ENCODE measurements at places on chromosomes 2 and 18.

GRCh38 chr18:13541621-13542519 is 184.5 kb downstream of the FAM210A start:
- no peak for DNase-seq

DNA sequence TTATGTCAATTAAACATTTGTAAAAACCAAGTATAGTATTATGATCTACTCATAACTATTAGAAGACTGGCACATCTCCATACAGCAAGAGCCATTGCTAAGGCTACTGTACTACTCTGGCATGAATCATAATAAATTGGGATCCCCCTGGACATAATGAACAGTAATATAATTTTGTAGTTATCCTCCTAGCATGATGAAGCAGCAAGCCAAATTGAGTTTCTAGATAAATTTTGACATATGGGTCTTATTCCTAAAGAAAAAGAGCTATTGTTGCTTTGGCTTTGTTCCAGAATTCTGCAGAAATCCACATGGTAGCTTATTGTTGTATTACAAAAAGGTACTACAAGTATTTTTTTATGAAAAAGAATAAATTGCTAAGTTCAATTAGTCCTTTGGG is 204.3 kb downstream of the CAMKMT start:
- no peak for DNase-seq

- DNase-seq, result no peak
Observed at GRCh38 chr2:182165202-182165601, 179.5 kb downstream of the PPP1R1C start.

GRCh38 chr2:195106681-195107380 is 550.2 kb upstream of the SLC39A10 start:
- no peak for DNase-seq

DNA sequence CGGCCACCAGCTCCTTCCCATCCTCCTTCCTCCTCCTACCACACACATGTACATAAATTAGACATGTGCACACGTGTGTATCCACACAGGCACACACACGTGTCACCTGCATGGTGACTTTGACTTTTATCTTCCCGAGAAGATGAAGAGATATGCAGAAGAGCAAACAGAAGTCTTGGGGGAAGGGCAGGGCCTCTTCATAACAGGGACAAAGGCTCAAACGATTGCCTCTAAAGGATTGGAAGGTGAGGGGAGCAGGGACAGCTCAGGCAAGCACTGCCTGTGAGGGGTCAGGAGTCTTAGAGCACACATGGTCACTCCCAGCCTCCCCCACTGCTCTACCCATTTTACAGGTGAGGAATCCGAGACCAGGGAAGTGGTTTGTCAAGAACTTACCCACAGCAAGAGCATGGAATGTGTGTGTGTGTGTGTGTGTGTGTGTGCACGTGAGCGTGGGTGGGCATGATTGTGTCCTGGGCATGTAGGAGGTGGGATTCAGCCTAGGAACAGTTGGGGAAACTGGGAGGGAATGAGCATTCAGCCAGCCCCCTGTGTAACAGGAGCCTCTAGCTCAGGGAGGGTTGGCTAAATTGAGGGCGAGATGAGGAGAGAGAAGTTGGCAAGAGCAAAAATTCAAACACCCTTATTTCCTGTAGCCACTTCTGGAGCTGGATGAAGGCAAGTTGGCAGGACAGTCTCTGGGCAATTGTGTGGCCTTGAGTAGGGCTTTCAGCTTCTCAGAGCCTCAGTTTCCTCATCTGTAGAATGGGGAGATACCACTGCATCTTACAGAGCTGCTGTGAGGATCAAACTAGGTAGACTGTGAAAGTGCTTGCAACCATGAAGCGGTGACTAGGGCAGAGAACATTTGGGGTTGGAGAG is 24.2 kb downstream of the CIB4 start:
- no peak for DNase-seq

GRCh38 chr2:33160191-33160590 is 213.4 kb downstream of the LTBP1 start:
- DNase-seq, result no peak

DNA sequence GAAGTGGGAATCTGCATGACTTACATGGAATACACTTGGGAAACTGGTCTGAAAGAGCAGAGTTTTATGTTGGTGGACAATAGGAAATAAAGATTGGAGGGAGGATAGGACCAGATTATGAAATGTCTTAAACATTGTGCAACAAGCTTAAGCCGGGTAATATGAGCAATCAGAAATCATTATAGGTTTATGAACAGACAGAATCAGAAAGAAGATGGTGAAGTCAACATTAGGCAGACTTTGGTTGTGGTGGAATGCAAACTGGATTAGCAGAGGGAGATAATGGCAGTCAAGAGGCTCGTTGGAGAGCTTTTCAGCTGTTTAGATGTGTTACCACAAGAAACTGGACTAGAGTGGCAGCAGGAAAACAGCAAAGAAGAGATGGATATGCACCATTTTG is 43.5 kb downstream of the CRIM1 start:
- no peak for DNase-seq

DNA sequence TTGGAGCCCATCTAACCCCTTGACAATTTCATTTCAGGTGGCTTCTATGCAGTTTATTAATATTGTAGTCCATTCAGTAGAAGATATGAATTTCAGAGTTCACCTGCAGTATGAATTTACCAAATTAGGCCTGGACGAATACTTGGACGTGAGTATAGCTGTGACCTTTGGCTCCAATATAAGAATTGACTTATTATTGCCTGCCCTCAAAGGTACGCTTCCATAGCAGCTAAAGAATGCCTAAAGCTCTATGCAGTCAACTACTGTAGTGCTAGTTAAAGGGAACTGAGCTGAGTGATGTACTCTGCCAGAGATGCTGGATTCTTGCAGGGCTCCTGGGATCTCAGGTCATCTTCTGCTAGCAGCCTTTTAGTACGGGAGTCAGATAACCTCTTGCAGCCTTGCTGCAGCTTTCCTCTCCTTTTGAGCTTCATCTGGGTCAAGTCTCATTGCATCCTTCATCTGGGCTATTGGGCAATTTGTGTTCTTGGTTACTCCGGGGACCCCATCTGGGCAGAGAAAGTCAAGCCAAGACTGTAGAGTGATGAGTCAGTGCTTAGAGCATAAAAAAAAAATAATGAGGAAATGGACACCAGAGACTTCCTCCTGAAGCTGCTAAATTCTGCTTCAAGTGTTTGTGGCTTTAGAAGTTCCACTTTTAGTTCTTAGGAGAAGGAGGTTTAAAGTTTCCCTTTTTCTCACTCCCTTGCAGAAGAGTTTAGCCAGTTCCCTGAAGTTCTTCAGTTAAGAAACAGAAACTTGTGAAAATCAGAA is 105.6 kb downstream of the PRPF40A start:
- DNase-seq, result no peak

GRCh38 chr18:36811955-36812354 is 16.8 kb downstream of the TPGS2 start:
- DNase-seq, result no peak

DNA sequence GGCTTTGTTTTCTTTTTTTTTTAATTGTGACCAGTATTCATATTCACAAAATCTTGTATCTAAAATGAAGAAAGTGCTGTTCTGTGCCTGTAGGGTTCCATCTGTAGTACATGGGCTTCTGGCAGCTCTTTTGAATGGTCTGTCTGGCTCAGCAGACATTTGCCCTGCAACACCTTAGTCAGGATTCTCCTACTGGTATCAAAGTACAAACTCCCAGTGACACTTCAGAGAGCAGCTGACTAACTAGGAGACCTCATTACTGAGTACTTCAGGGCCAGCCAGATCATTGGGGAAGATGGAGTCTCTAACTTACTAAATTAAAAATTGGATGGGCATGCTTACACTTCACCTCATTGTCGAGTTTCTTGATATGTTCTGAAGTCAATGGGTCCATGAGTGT is 39.7 kb downstream of the GRHL1 start:
- no peak for DNase-seq

GRCh38 chr2:27756544-27757498 is 14.7 kb upstream of the MRPL33 start:
- no peak for DNase-seq

GRCh38 chr2:26644188-26644835 is 3.1 kb upstream of the CIB4 start:
- DNase-seq, result no peak

DNA sequence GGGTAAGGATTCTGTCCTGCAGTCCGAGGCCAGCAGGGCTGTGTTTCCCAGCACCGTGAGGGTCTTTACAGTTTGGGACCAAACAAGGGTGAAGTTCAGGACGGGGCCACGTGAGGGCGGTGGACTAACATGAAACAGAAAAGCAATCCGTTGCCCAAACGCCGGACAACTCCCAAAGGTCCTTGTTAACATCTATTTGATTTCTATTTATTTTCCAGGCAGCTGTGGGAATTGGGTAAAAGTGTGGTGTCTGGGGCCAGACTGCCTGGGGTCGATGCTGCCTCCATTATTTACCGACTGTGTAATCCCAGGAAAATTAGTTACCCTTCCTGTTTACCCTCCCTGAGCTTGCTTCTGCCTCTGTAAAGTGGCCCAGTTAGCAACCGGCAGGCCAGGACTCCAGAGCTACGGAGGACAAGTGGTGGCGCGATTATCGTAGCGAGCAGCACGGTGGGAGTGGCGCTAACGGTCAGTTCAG is 66.3 kb upstream of the TCF7L1 start:
- DNase-seq, result peak; percentile 64

DNA sequence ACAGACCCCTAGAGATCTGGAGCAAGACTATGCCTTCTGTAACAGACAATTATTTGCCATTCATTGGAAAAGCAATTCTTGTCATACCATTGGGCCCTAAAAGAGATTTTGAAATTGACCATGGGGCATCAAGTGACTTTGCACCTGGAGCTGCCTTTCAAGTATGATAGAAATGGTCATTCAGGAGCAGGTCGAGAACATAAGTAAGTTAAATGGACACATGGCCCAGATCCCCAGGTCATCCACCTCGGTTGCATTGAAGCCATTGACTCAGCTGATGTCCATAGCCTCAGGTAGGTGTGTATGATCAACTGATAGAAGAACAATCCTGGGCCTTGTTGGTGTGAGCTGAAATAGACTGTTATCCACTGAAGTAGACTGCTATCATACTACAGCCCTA is 19.3 kb downstream of the CHCHD5 start:
- DNase-seq, result no peak

DNA sequence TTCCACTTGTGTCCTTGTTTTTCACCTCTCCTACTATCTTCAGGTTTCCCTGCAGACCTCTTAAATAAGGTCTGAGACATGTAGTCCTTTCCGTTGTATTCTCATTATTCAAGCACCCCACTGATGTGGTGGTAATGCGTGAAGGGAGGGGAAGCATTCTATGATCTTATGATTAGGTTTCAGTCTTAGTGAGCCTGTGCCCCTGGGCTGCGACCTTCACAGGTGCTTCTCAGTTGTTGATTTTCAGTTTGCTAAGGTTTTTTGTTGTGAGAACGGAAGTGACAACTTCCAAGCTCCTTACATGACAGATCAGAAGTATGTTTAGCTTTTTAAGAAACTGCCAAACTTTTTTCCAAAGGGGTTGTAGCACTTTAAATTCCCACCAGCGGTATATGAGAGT is 41.3 kb downstream of the VPS54 start:
- no peak for DNase-seq

- DNase-seq, result no peak
Observed at GRCh38 chr2:236861196-236861875, 224.4 kb upstream of the COPS8 start.

GRCh38 chr2:6704077-6704476 is 161.6 kb downstream of the CMPK2 start:
- no peak for DNase-seq

DNA sequence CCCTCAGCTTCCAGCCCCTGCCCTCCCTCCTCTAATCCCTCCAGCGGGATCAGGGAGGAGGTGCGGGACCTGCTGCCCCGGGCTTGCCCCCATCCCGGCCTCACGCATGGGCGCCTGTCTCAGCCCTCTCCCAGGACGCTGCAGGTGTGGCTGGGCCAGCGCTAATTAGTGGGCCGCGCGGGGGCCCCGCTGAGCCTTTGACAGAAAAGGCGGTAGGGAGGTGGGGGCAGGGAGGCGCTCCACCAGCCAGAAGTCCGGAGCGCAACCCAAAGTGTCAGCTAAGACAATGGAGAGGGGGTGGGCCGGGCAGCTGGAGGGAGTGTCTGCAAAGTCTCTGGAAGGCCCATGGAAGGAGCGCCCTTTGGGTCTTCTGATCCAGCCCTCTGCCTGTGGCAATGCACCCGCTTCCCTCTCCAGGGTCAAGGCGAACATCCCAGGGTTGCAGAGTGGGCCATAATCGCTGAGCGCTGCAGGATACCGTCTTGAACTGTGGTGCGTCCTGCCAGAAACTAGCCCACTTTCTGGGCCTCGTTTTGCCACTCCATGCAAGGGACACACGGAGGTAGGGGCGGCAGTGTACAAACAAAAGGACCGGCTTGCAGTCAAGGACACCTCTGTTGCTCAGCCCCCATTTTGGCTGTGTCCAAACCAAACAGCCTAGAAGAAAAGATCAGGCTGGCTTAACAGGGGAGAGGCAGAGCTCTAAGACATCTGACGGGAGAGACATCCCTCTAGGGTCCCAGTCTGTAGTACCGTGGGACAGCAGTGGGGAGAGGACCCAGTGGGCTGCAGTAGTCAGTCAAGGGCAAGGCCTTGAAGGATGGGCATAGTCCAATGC is 3.5 kb downstream of the ATP6V1B1 start:
- no peak for DNase-seq

GRCh38 chr2:20593072-20594034 is 57.5 kb downstream of the HS1BP3 start:
- DNase-seq, result no peak

GRCh38 chr2:230134496-230135129 is 65.9 kb upstream of the SLC16A14 start:
- DNase-seq, result no peak
